ENCODE measurements at places on chromosomes 2 and 18.
A peak's percentile ranks its signal among the peaks of the same experiment; 100 is the strongest.

GRCh38 chr2:168159754-168160585, 87.4 kb downstream of the STK39 start:
- DNase-seq, result no peak

DNA sequence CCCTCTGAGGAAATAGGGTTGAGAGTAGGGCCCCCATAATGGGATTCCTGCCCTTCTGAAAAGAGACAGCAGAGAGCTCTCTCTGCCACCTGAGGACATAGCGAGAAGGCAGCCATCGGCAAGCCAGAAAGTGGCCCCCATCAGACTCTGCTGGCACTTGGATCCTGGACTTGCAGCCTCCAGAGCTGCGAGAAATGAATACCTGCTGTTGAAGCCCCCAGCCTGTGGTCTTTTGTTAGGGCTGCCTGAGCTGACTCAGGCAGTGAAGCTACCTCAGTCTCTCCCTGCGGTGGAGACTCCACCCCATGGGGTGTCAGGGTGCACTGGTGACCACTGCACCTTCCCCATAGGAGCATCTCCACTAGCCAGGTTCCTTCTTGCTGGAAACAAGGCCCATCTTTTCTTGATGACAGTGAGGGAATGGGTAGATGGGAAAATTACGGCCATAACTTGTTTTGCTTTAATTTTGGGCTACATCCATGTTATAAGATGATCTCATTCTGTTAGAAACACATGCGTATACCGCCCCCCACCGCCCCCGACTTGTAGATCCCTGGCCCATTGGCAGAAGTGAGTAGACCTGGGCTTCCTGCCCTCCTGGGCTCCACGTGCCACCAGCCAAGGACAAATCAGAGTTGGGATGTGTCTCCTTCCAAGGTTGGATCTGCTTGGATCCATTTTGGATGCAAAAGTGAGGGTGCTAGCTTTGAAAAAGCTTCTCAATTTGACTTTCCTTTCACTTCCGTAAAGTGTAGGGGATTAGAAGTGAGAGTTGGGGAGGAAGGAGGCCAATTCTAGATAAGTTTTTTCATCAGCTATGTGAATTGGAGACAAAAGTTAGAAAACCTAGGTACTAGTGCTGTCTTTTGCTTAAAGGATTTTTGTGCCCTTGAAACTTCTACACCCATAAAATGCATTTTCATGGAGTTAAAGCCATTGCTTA, 42.9 kb downstream of the NCK2 start:
- DNase-seq, result no peak

DNA sequence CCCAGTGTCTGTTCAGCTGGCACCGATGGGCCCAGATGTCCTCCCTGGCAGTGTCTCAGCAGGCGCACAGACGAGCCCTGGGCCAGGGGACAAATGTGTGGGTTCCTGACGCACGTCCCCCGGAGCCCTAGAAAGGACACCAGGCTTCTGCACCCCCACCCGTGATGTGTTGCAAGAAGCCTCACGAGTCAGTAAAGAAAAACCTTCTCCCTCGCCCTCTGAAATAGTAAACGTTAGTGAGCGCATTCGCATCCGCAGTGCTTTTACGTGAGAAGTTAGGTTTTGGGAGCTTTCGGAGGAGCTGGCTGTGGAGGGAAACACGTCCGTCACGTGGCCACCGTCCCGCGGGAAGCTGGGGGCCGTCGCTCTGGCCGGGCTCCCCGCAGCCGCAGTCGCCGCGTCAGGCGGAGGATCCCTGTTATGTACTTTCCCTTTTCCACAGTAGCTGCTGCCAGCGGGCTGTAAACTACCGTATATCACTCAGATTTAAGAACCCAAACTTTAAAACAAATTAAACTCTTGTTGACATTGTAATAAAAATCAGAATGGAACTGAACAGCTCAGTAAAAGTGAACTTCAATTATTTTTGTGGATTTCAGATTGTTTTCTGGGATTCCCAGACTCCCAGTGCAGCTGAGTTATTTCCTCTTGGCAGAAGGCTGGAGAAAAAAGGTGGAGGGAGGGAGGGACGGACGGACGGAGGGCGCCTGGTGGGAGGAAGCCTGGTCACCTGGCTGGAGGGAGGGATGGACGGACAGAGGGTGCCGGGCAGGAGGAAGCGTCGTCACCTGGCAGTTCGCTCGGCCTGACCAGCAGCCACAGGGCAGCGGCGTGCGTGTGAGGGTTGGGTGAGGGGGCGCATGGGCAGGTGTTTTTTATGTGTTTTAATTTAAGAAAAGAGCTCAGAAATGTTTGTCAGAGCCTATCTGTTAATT, 112.1 kb downstream of the NFATC1 start:
- DNase-seq, result peak; percentile 48

DNA sequence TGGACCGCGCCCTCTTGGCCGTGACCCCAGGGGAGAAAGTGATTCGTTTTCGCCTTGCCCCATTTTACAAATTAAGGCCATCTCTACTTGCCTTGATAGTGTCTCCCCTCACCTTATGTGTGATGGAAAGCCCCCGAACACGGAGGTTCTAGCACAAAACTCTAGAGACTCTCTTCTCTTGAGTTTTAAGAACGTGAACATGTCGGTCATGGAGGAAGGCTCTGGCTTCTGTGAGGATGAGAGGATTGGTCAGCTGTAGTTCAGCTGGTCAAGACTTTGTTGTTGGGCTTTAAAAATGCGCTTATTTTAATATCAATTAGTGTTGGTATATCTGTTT, 828 bp downstream of the DYNC1I2 start:
- DNase-seq, result no peak

GRCh38 chr2:224039770-224040440, 819 bp upstream of the SERPINE2 start:
- DNase-seq, result no peak

DNA sequence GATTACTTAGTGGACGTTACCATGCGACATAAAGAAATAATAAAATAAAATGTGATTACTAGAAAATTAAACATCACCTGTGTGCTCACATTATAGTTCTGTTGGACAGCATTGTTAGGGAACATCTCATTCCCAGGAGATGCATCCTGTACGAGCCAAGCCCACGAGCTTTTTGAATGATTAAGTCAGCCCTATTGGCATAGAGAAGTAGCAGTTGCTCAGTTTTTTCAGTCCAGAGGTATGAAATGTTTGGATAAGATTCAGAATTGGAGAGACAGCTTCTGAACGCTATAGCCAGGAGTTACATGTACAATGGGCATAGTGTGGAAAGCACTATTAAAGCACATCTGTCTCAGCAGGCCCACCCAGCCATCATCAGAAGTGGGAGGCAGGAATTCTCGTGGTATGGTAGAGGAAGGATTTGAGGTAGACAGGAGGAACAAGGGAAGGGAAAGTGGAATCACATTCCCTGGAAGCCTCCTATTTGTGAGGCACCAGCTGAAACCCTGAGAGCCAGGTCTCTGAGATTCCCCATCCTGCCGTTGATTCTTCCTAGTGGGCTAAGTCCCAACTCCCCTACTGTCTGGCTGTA, 8.6 kb downstream of the SPATS2L start:
- DNase-seq, result no peak

DNA sequence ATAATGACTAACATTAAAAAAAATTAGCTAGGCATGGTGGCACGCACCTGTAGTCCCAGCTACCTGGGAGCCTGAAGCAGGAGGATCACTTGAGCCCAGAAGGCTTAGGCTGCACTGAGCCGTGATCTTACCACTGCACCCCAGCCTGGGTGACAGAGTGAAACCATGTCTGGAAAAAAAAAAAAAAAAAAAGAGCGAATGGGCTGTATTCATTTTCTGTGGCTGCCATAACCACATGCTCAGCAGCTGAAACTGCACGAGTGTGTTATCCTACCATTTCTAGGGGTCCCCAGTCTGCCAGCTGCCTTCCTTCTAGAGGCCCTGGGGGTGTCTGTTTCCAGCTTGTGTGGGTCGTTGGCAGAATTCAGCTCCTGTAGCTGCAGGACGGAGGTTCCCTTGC, 247.8 kb downstream of the EIPR1 start:
- DNase-seq, result no peak

DNA sequence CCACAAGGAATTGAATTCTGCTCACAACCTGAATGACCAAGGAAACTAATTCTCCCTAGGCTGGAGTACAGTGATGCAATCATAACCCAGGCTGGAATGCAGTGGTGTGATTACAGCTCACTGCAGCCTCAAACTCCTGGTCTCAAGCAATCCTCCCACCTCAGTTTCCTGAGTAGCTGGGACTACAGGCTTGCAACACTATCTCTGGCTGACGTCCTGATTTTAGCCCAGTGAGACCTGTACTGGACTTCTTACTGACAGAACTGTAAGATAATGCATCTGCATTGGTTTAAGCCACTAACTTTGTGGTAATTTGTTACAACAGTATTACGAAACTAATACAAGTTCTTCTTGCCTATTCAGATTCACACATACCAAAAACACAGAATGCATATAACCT, 9.5 kb upstream of the KDSR start:
- DNase-seq, result no peak

DNA sequence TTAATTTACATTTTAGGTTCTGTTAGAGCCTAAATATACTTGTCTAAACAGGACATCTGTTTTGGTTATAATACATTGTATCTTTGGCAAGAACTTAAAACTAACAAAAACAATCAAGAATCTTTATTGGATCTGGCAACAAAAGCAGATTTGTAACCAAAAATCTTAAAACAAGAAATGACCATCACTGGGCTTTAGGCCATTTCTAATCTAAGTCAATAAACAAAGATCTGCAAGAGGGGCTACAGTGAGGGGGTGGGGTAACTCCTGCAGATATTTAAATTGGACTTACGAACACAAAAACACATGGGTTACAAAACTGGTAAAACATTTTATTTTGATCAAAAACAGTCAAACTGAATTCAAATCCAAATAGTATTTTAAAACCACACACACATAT, 77.3 kb downstream of the SRBD1 start:
- DNase-seq, result no peak

DNA sequence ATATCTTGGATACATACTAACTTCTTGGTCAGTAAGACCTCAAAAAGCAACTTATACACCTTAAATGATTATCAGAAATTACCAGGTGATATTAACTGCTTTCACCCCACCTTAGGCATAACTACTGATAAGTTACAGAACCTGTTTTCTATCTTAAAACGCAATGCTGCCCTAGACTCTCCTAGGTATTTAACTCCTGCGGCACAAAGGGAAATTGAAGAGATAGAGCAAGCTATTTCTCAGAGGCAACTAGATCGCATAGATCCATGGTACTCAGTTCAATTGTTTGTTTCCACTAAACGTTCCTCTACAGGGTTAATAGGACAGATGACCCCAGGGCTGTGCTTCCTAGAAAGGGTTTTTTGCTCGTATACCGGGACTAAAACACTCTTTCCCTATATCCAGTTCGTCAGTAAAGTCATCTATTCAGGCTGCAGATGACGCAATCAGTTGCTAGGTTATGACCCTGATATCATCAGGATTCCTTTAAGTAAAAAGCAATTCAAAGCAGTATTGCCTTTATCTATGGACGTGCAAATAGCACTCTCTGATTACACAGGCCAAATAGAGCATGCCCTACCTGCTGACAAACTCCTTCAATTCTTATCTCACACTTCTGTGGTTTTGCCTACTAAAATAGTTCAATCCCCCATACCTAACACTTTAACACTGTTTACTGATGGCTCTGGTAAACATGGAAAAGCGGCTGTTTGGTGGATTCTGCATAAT, 62.3 kb upstream of the MYO3B start:
- DNase-seq, result no peak

DNA sequence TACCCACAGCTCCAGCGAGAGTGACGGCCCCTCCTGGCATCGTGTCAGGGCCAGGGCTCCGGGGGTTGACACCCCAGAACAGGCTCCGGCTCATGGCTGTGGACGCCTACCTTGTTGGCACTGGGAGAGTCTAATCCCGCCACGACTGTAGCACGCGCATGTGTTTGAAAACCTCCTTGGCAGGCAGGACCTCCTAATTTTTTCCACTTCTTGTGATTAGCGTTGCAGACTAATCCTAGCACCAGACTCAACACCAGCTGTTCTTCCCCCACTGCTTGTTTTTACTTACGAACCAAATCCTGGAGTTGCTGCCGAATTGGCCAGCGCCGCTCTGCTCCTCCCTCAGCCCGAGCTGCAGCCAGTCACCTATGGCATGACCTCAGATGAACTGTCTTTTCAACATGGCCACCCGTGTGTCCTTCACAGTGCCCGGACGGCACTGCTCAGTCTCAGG, 110.7 kb downstream of the KLHL29 start:
- DNase-seq, result no peak

DNA sequence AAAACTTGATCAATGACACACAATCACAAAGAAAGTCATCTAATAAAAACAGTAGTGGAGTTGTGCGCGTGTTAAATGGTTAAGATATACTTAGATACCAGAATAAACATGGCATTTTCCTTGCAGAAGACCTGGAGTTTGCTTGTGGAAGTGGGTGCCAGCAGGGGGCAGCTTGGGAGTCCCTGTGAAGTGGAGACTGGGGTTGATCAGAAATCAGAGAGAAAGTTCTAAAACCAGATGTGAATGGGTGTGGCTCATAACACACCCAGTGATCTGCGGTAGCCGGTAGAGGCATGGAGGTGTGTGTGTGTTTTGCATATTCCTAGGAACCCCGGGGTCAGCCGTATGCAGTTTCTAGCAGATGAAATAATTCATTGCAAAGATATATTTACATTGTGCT, 300.1 kb upstream of the TRIB2 start:
- DNase-seq, result no peak

GRCh38 chr18:6363216-6363615, 51.5 kb downstream of the L3MBTL4 start:
- DNase-seq, result no peak

GRCh38 chr2:108959401-108959800, 29.6 kb downstream of the EDAR start:
- DNase-seq, result no peak

DNA sequence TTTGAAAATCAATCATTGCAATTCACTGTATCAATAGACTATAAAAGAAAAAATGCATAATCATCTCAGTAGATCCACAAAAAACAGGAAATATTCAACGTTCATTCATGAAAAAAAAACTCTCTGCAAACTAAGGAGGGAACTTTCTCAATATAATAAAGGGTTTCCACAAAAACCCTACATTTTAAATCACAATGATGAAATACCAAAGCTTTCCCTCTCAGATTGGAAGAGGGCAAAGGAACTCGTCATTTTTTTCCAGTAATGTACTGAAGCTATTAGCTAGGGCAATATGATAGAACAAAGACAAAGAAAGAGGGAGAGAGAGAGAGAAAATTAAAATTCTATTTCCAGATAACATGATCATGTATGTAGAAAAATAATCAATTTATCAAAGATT, 167.1 kb upstream of the RBMS1 start:
- no peak for DNase-seq

GRCh38 chr2:16716024-16716423, 50.4 kb upstream of the CYRIA start:
- no peak for DNase-seq
